ENCODE measurements at places on chromosomes 7 and 10. TPM values are rescaled to one million over a fixed set of nuclear protein-coding genes. Genes with fewer than 3 reads are reported as not detected.

GRCh38 chr7:30427296-30428070 is 51.1 kb downstream of the NOD1 start:
- no peak for DNase-seq

DNA sequence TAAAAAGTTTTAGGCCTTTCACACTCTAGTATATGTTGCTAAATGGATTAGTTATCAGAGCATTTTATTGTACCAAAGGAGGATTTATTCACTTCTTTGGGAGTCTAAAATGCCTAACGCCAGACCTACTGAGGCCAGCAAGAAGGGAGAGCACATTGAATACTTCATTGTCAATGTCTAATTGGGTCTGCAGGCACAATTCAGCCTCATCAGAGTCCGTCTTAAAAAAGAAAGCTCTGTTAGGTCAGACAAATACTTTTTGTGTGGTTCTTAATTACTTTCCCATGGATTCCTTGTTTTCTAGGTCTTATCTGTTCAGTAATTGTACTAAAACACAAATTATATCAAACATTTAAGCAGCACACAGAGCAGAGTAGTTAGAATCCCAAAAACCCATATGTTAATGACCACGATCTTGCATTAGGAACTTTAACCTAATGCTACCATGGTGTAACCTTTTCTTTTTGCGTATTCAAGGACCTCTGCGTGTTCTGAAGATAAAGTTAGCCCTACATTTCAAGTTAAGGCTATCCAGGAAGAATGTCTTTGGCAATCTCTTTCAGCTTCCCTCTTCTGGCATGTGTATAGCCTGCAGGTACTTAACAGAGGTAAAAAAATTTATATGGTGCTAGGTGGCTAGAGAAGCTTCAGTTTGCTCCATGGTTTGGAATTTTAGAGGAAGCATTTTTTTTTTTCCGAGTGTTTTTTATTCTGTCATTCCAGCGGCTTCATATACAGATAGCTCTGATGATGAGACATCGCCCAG is 45.7 kb upstream of the STRIP2 start:
- no peak for DNase-seq

DNA sequence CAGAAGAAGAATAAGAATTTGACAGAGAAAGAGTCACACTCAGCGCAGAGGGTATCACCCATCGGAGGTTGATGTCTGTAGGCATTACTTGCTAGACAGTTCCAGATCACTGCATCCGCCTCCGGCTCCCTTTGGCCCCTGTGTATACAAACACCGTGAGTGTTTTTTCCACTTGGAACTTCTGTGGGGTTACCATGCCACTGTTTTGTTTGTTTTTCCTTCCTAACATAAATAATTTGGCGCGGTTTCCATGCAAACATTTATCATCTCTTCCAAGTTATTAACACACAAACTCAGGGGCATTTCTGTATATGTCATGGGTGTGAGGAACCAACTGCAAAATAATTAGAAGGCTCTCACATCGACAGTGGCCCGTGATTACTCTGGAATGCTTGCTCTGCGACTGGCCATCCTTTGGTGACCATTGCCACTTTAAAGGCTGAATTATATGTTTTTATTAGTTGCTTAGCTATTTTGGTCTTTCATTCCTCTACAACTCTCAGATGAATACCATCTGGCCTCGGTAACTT is 612.2 kb upstream of the MKI67 start:
- DNase-seq: no peak

GRCh38 chr10:22379059-22379458 is 33.8 kb downstream of the SPAG6 start:
- DNase-seq: no peak

DNA sequence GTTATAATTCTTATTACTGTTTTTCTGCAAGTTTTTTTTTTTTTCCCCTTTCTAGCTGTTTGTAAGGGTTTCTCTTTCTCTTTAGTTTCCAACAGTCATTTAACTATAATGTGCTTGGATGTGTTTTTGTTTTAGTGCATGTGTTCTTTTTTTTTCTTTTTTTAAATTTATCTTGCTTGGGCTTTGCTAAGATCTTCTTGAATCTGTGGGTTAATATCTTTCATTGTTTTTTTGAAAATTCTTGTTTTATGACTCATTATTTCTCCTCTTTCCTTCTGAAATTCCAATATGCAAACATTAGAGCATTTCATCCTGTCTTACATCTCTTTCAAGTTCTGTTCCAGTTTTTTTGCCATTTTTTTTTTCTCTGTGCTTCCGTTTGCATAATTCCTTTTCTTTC is 5.7 kb upstream of the HK1 start:
- DNase-seq: no peak

CCDC172 gene
- total RNA-seq: not detected

MAT1A gene
- 0.75 TPM for total RNA-seq

PNLIPRP3 gene
- total RNA-seq: not detected

FAM221A gene
- 25.5 TPM for total RNA-seq
